ENCODE measurements at places on chromosomes 11 and 22.

- DNase-seq = no peak
These were observed 82.4 kb downstream of the ISX start for GRCh38 chr22:35148381-35148780.

DNA sequence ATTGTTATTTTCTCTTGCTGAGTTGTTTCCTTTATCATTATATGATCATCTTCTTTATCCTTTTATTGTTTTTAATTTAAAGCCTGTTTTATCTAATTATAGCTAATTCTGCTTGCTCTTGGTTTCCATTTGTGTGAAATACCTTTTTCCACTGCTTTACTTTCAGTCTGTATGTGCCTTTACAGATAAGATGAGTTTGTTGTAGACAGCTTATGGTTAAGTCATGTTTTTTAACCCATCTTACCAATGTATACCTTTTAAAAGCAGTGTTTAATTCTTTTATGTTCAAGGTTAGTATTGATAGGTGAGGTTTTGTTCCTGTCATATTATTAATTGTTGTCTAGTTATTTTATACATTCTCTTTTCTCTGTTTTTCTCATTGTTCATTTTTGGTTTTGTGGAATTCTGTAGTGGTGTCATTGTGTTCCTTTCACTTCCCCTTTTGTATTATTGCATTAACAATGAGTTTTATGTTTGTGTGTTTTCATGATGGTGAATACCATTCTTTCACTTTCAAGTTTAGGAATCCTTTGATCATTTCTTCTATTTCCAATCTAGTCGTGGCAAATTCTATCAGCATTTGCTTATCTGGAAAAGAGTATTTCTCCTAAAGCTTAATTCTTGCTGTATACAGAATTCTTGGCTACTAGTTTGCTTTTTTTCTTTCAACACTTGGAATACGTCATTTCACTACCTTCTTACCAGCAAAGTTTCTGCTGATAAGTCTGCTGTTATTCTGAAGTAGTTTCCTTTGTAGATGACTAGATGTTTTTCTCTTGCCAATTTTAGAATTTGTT lies 21.8 kb downstream of the OR5AN1 start:
- DNase-seq = no peak

DNA sequence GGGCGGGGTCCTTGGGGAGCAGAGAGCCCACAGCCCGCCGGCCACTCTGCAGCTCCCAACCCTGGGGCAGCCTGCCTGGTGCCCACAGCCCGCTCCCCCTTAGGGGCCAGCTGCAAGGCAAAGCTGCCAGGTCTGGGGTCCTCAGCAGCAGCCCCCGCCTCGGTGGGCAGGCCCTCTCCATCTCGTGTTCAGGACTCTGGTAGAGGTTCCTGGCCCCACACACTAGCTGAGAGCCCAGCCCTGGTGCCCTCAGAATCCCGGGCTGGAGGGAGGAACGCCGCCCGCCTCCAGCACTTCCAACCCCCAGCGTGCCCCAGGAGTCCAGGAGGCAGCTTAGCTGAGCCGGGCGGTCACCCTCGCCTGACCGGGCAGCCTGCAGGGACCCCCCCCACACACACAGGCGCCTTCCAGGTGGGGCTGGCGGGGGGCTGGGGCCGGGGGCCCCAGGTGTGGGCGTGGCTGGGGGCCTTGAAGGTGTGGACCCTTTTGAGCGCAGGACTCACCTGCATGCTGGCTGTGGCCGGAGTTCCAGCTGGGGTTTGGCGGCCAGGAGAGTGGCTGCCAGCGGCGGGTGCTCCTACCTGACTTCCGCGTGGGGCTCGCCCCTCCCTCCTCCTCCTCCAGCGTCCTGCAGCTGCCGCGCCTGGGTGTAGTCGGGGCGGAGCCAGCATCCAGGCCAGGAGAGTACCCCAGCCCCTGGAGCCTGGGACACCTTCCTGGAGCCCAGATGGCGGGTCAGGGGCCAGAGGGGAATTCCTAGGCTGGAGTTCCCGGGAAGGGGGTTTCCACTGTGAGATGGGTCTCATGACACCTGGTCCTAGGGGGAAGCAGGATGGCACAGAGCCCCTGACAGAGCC lies at the start of gene ANO9:
Gene ANO9 (minus strand): TSS at position 594 of the 857 bp plus-strand sequence. CDS start 85 bp downstream, at position 509.
- peak; percentile 54 for DNase-seq

DNA sequence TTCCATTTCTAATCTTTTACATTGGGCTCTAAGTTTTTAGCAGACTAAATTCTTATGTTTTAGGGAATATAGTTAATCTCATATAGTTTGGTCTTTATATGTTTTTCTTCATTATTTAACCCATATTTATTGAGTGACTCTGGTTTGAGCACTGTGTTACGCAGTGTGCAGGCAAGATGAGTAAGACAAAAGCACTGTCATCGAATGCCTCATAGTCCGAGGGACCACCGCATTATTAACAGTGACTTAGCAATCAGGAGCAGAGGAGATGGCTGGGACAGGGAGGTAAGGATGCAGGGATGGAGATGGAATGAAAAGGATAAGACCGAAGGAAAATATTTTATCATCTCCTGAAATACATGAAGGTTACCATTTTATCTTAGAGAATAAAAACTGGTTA lies 65.2 kb upstream of the CTSC start:
- DNase-seq = no peak

- no peak for DNase-seq
These were observed 41.2 kb upstream of the GRAMD4 start for GRCh38 chr22:46578824-46579561.

DNA sequence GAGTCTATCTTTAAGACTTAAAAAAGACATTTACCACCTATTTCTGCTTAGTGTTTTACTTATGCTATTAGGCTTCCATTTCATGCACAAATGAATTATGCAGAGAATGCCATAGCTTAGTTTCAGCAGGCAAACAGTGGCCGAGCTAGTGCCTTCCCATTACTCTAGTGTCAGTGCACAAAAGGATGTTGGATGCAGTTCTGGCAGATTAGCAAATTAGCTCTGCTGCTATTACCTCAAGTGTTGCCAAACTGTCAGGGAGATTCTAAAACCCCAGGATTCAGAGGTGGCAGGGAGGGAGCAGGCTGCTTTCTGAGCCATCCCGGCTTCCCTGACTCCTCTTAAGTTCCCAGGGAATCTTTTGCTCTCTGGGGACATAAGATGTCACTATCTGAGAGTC lies 209.4 kb upstream of the NCAM1 start:
- no peak for DNase-seq

DNA sequence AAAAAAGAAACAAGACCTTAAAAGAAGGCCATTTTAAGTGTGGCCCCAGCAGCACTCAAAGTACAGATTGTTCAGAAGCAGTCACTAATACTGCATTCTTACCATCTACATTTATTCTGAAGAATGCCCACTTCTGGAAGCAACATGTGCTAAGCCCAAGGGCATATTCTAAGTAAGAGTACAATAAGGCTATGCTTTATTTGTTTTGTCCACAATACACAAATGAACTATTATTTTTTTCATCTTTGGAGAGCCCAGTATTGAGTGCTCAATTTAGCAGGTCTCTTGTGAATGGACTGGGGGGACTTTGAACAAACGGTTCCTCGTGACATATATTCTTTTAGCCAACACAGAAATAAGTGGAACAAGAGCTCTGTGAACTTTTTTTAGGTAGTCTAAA lies 191.4 kb upstream of the CHORDC1 start:
- DNase-seq = no peak

DNA sequence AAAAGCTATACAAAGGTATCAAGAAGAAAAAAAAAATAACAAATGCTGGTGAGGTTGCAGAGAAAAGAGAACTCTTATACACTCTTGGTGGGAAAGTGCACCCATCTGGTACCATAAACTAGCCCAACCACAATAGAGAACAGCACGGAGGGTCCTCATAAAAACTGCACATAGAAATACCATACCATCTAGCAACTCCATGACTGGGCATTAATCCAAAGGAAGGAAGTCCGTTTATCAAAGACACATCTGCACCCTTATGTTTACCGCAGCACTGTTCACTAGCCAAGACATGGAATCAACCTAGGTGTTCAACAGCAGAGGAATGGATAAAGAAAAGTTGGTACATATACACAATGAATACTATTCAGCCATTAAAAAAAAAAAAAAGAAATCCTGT lies 10.8 kb upstream of the CLDN5 start:
- DNase-seq = no peak

DNA sequence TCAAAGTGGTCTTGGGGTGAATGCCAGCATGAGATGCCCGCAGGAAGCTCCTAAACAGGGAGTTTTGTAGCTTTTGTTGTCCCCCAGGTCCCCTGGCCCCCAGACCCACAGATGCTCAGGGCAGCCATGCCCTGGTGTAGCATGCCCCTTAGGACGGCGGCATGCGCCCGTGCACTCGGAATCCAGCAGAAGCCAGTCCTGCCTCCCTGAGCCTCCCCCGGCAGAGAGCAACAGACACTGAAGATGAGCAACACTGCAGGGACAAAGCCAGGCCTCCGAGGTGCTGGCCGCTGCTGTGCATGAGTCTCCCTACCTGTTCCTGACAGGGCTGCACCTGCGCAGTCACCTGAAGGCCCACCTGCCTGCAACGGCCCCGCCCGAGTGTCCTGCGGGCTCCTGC lies 59.1 kb downstream of the TRMU start:
- no peak for DNase-seq

DNA sequence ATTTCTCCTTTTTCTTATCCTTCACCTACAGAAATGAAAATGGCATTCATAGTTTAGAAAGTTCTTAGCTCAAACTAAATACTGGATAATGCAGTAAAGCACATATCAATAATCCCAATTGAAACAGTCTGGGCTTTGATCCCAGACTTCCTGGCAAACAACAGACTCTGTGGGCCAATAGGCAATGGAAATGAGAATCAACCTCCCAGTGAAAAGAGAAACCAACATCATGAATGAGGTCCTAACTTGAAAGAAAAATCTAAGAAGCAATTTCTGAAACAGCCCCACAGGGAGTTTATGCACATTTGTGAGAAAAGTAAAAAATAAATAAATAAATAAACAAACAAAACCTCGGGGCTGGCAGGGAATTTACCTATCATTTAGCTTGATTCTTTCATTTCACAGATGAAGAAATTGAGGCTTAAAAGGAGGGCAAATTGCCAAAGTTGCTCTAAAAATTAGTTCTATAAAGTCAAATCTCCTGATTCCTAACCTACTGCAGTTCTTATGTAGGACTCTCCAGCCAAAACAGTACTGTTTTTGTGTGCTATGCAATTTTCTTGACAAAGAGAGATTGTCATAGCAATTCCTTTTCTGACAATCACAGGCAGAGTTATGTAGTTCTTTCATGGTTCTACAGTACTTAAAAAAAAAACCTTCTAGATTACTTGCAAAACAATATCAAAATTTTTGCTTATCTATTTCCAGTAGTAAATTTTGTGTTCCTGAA lies 265.8 kb downstream of the GRM5 start:
- DNase-seq = no peak

DNA sequence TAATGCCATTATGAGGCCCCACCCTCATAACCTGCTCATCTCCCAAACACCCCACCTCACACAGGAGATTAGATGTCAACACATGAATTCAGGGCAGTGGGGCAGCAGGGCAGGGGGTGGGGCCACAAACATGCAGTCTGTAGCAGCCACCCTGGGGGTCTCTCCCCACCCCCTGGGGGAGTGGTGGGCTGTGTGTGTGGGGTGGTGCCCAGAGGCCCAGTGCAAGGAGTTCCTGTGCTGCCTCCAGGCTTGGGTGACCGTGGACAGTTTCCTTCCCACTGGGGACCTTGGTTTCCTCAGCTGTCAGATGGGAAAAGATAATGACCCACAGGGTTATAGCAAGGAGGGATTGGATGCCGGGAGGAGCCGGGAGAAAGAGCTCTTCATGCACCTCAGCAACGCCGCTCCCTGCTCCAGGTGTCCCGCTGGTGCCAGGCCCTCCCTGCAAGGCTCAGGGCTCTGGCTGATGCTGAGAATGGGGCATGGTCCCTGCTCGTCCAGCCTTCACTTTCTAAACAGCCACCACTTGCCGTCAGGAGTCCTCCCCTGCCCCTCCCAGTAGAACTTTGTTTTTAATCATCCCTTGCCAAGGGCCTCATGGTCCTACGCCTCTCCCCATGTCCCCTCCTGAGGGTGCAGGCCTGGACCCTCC lies 2.0 kb upstream of the MRGPRF start:
- DNase-seq = no peak

DNA sequence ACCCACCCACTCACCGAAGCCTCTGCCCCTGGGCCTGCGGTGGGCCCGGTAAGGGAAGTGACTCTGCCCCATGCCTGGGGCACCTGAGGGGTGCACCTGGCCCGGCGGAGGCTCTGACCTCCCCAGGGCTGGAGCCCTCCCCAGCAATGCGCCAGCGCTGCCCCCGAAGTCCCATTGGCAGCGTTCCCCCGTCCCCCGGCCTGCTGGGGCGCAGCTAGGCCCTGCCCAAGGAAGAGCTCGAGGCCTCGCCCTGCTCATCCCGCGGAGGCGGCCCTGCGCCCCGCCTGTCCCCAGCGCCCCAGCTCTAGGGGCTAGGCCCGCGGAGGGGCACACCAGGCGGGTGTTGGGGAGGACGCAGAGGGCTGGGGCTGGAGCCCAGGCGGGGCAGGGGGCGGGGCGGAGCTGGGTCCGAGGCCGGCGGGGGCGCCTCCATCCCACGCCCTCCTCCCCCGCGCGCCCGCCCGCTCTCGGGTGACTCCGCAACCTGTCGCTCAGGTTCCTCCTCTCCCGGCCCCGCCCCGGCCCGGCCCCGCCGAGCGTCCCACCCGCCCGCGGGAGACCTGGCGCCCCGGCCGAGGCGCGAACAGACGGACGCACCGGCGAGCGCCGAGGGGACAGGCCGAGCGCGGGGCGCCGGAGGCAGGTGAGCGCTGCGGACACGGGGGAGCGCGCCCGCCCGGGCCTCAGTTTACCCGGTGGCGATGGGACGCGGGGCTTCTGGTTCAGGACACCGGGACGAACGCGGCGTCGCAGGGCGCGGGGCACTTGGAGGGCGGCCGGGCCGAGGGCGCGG lies at the start of gene EPS8L2:
Gene EPS8L2 (plus strand): TSS at position 586 of the 793 bp plus-strand sequence. CDS start 3,177 bp downstream, outside the sequence.
- DNase-seq = no peak

- no peak for DNase-seq
These were observed 1156.6 kb downstream of the TBC1D22A start for GRCh38 chr22:47919001-47919441.

GRCh38 chr11:95364324-95365295 lies 133.6 kb upstream of the SESN3 start:
- DNase-seq = no peak

DNA sequence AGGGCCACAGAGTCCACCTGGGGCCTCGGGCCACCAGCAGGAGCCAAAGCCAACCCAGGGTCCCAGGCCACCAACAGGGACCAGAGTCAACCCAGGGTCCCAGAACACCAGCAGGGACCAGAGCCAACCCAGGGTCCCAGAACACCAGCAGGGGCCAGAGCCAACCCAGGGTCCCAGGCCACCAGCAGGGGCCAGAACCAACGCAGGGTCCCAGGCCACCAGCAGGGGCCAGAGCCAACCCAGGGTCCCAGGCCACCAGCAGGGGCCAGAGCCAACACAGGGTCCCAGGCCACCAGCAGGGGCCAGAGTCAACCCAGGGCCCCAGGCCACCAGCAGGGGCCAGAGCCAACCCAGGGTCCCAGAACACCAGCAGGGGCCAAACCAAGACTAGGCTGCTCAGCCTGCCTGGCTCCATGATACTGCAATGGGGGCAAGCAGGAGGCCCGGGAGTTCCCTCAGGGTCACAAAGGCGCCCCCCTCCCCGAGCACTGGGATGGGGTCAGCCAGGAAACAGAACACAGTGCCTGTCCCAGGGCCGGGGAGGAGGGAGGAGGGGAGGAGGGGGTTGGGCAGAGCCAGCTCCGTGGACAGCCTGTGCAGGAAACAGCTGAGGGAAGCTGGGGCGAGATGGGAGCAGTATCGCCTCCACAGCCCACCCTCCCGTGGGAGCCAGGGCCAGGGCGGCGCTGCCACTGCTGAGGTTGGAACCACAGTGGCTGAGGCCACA lies 62.0 kb upstream of the PRR5 start:
- no peak for DNase-seq

- DNase-seq = no peak
These were observed 889.7 kb upstream of the API5 start for GRCh38 chr11:42422090-42422489.

Data from naive thymus-derived CD4-positive, alpha-beta T cell (primary cell).